Breast epithelium (tissue), 4 donors: ENCODE measurements at places on chromosomes 1 and 21. TPM values are rescaled to one million over a fixed set of nuclear protein-coding genes. Genes with fewer than 3 reads are reported as not detected.

DNA sequence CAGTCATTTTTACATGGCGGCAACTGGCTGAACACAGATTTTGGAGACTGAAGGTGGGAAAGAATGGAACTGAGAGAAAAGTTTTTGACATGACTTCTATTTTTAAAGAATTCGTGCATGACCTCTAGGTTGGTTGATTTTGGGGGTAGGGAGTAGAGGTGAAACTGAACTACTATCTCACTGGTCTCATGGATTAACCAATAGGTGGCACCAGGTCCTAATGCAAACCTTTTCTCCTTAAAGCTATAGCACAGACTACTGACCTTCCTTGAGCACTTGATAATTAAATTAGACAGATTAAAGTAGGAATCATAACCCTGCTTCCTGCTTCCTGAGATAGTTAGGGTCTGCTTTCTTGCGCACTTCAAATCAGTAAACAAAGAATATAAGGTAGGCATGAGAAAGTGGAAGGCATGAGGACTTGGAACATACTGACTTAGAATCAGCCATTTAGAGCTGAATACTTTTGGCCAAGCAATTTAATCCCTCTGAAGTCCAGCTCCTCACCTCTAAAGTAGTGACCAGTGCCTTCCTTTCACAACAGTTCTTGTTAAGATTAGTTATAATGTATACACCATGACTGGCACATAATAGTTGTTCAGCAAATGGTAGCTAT lies 206.0 kb downstream of the CENPF start:
- no peak for DNase-seq

- no peak for DNase-seq
Measured at GRCh38 chr1:40553017-40553416, 21.6 kb downstream of the ZNF684 start.

DNA sequence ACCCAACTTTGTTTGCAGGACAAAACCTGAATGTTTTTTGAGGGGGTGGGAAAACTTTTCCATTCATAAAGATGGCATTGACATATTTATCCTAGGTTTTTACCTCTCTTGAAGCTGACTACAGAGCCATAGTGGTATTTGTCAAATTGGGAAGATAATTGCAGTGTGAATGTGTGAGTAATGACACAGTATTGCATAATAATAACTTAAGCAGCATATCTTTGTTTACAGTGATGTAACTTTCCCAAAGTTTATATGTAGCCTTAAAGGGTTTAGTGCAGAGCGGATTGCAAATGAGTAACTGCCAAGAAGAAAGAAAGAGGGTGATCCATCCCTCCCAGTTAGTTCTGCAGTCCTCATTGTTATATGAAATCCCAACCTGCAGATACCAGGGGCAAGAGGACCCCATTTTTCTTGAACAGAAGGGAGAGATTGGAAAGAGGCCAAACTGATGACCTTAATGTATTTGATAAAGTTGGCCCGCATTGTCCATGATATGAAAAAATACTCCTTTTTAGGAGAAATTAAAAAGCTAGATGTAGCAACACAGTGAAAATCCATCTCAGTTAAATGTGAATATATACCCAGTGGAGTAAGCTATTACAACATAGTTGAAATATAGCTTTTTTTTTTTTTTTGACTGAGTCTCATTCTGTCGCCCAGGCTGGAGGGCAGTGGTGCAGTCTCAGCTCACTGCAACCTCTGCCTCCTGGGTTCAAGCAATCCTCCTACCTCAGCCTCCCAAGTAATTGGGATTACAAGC lies 23.7 kb upstream of the NFIA start:
- no peak for DNase-seq

DNA sequence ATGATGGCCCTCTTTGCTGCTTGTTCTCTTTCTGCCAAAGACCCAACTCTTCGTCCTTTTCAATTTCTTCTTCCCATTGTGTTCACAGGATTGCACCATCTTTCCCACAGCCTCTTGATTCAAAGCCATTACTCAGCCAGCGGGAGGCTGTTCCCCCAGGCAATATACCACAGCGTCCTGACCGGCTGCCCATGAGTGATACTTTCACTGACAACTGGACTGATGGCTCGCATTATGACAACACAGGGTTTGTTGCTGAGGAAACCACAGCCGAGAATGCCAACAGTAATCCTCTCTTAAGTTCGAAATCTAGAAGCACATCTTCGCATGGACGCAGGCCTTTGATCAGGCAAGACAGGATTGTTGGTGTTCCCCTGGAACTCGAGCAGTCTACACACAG lies 167.4 kb downstream of the LRRC40 start:
- DNase-seq: no peak

The RPAP2 gene
- total RNA-seq: 12.3 TPM
